ENCODE measurements at places on chromosomes 6 and 20.

- DNase-seq = no peak
These were observed 222.8 kb upstream of the RUNX2 start for GRCh38 chr6:45105170-45105820.

DNA sequence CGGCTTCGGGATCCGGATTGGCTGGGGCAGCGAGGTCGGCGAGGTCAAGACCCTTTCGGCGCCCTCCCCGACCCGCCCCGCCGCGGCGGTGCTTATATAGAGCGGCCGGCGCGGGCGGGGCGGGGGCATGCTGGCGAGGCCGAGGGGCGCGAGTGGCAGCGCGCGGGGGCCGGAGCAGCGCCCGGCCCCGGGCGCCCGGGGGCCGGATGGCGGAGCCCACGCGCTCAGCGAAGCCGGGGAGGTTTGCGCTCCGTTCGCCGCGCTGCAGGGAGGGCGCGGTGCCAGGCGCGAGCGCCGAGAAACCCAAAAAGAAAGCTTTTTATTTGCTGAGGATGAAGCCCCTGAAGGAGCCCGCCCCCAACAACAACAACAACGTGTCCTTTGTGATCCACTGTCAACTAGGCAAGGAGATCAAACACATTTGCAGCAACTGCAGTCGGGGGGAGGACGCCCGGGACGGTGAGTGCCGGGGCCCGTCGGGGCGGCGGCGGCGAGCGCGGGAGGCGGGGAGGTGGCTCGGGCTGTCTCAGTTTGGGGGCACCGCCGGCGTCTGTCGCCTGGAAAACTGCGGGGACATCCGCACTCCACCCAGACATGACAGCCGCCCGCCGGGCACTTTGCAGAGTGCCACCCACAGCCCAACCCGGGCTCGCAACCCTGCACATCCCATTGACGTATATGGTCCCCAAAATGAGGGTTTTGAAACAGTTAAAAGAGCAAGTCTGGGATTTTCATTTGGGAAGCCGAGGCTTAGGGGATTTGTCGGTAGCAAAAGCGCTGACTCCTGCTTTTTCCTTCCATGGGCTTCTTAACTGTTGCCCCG lies 297.3 kb downstream of the PHACTR1 start:
- peak; percentile 25 for DNase-seq

DNA sequence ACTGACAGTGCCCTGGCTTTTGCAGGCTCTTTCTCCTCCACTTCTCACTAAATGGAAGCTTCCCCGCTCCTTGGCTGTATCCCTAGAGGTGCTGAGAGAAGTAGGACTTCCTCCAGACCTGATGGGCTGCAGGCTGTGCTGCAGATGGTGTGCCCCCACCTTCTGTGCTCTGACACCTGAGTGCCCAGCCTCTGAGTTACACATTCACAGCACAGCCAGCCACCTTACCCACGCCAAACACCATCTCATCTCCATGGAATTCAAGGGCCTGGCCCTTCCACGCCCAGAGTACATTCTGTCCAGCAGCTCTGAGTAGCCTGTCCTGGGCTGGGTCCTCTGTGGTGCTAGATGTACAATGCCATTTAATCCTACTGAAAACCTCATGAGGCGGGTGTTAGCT lies 5.3 kb downstream of the SFTA2 start:
- DNase-seq = no peak

GRCh38 chr6:144215402-144215931 lies 65.2 kb downstream of the STX11 start:
- peak; percentile 26 for DNase-seq

DNA sequence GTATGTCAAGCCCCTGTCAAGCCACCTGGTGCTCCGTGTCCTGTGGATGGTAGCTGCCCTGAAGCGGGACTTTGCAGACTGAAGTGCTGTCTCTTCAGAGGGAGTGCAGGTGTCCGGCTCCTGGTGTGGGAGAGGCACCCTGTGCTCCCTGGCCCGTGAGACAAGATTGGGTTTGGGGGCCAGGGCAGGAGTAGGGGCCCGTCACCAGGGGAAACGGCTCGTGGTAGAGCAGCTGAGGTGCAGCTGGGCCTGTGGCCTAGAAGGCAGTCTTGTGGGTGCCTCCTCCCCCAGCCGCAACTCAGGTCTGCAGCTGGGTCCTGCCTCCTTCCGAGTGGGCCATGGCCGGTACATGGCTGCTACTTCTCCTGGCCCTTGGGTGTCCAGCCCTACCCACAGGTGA lies at the start of gene PTCRA:
TSS of gene PTCRA (plus strand) at position 322 of the 400 bp plus-strand sequence. CDS start at position 339, 17 bp downstream.
- DNase-seq = peak; percentile 59

GRCh38 chr6:7241709-7242645 lies 71.0 kb downstream of the SSR1 start:
- no peak for DNase-seq

DNA sequence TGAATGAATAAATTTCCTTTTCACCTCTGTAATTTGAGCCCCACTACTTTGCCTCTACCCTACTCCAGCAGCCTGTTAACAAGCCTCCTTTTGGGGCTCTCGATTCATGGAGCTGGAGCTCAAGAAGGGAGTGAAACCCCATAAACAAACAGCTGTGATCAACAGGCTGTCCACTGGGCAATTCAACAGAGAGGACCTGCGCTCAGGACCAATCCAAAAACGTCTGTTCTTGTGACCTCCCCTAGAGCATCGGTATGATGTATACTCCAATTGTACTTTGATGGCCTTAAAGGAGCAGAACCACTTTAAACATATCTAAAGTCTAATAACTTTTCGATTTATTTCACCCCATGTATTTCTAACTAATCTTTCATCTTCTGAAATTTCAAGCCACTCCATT lies 37.4 kb downstream of the HIVEP2 start:
- no peak for DNase-seq

DNA sequence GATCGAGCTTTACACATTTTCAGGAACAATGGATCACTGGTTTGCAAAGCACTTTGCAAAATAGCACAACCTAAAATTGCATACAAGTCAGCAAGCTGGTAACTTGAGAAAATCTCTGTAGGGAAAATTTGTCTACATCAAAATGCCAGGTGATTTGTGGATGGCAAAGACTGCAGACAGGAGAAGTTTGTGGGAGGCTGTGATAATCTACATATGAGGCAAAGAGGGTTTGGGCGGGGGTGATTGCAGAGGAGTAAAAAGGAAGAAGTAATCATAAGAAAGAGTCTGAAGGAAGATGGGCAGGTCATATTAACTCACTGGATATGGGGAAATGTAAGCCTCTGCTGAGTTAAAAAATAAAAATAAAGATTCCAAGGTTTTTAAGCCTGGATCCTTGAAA lies 166.3 kb upstream of the STXBP5 start:
- DNase-seq = no peak

- DNase-seq = no peak
These were observed 206.6 kb downstream of the TFAP2B start for GRCh38 chr6:51025082-51025777.

DNA sequence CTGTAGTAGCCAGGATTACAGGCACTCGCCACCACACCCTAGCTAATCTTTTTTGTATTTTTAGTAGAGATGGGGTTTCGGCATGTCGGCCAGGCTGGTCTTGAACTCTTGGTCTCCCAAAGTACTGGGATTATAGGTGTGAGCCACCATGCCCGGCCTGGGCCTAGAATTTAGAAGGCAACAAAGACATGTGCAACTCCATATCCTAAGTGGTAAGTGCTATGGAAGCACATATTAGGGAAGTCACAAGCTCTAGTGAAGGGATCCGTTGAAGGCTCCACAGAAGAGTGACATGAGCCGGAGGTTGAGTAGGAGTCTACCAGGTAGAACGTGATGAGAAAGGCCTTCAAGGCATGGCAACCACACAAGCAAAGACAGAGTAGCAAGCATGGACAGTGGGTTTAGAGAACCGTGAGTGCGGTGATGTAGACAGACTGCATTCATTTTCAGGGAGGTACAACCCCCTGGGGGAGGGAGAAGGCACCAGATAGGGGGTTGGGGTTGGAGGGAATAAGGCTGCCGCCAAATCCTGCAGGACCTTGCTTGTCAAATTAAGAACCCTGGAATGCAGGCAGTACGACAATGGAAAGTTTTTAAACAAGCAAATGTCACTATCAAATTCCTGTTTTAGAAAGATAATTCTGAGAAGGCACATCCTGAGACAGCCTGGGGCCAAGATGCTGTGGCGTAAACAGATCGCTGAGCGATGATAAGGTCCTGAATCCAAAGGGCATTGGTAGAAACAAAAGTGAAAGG lies 50.2 kb downstream of the ARHGAP18 start:
- DNase-seq = no peak

GRCh38 chr20:48808382-48809034 lies 19.3 kb downstream of the PREX1 start:
- DNase-seq = no peak

GRCh38 chr6:13400772-13401171 lies 72.4 kb upstream of the TBC1D7 start:
- no peak for DNase-seq

GRCh38 chr6:73954881-73955280 lies 258.9 kb downstream of the CD109 start:
- no peak for DNase-seq

DNA sequence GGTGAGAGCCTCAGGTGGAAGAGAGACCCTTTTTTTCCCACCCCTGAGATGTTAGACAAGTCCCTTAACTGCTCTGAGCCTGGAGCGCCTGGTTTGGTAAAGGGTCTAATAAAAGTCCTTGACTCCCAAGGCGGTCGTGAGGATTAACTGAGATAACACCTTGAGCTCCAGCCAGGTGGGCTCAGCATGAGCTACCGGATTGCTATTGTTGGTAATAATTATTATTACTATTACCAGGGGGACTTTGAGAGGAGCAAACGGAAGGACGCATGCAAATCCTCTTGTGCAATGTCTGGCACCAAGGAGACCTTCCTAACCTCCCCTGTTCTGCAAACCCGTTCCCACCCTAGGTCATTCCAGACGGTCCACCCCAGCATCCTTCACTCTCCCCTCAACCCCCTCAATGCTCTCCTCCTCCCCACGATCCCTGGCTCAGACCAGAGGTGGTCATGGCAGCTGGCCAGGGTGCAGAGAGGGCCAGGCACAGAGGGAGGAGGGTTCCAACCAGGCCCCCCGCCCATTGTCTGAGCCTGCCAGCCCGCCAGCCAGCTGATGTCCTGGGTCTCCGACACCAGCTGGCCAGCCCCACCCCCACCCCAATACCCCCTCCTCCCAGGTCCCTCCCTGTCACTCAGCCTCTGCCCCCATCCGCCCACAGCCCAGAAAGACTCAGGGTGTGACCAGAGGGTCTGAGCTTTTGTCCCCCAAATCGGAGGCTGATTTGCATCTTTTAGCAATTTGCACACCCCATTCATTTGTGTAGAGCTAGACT lies 14.3 kb upstream of the CBFA2T2 start:
- no peak for DNase-seq

GRCh38 chr20:32034581-32035425 lies 17.2 kb upstream of the HCK start:
- DNase-seq = no peak

DNA sequence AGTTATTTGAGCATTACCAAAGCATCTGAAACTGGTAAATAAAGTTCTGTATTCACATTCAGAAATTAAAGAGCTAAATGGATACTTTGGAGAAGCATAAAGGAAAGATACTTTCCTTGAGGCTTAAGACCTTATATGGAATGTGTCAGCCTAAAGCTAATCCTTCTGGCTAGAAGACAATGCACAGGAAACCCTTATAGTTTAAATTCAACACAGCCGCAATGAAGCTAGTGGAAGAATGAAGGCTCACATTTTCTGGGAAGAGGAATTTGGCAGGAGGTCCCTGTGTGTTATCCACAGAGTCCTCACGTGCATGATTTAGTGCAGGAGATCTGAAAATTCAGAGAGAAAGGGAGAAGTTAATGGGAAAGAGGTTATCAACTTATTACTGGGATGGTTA lies 21.5 kb upstream of the CHD6 start:
- no peak for DNase-seq
